ENCODE measurements at places on chromosomes 2 and 18.

DNA sequence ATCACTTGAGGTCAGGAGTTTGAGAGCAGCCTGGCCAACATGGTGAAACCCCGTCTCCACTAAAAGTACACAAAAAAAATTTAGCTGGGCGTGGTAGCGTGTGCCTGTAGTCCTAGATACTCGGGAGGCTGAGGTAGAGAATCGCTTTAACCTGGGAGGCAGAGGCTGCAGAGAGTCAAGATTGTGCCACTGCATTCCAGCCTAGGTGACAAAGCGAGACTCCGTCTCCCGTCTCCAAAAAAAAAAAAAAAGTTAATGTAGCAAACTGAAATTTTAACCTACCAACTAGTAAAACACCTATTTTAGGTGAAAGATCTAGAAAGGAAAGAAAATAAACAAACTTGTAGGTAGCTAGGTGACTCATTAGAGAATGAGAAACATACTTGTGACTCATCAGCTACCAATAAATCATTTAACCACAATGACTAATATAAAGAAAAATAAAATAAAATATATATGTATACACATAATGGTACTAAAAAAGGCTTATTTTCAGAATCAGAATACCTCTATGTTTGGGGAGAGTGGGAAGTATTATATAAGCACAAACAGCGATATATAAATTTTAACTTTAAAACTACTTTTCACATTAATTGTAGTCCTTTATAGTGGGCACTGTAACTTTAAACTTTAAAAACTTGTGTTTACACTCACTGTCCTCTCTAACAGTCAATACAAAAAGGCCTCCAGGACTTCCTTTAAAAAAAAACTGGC, 36.6 kb downstream of the DARS1 start:
- no peak for DNase-seq

DNA sequence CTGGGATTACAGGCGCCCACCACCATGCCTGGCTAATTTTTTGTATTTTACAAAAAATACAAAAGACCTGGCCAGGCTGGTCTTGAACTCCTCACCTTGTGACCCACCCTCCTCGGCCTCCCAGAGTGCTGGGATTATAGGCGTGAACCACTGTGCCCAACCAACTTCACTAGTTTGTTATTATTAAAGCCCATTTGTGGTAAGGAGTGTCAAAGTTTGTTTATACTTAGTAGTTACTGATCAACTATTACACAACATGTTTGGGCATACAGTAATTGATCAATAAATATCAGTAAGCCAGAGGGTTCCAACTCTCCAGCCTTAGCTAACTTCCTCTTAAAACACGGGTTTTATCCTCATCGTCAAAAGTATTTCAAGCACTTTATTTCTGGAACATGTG, 67.5 kb upstream of the ZNG1B start:
- DNase-seq = no peak

DNA sequence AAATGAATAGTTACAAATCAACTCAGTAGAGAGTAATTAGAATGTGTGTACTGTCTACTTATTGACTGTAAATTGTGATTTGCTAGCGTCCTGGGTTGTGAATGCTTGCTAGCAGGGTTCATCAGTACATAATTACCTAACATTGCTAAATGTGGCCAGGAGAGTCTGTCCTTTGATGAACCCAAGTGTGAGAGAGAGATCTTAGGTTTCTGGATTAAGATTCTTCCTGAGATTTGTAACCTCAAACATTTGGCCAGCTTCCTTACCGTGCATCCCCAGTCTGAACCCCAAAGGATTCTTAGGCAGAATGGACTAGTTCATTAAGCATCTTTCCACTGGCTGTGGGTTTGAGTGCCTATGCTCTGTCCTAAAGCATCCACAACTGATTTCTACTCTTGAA, 84.0 kb upstream of the ITPRID2 start:
- DNase-seq = no peak

GRCh38 chr2:133600266-133600928, 32.1 kb upstream of the NCKAP5 start:
- DNase-seq = no peak

DNA sequence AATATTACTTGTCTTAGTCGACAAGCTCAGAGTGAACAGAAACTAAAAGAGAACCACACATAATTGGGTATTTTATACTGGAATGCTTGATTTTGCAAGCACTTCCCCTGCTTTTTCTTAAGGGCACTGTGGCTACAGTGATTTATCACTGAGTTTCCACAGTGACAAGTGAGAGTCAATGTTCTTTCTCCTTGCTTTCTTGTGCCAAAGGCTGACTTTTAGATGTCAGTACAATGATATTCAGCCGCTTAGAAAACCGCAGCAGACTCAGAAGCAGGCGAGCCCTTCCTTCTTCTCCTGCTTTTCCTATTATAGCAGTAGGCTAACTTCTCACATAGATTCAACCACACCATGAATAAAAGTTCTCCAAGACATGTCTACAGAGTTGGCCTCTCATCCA, 1603.6 kb upstream of the NXPH2 start:
- no peak for DNase-seq

Data from stimulated activated CD4-positive, alpha-beta T cell treated with anti-CD3 and anti-CD28 coated beads, TNF-alpha, amount 100 ng/mL, for 4 hours (primary cell).